A549 treated with RU486 at 1 μM for 4 hours (cell line): ENCODE measurements at places on chromosomes 13 and 19. TPM values are rescaled to one million over a fixed set of nuclear protein-coding genes. Genes with fewer than 3 reads are reported as not detected.

The LRCH1 gene
- 5.4 to 8.9 TPM (median 8.2 TPM) in 5 replicates for total RNA-seq

The ERICH6B gene
- not detected in 5 replicates for total RNA-seq

The KLK3 gene
- total RNA-seq = not detected in 5 replicates

The ZNF813 gene
- 0.13 to 0.37 TPM (median 0.22 TPM) in 5 replicates for total RNA-seq

The FBN3 gene
- total RNA-seq = not detected in 5 replicates

The LGALS4 gene
- total RNA-seq = 0.30 to 1.8 TPM (median 0.78 TPM) in 5 replicates

The SPACA4 gene
- not detected in 5 replicates for total RNA-seq

The CLN5 gene
- 6.4 to 10.3 TPM (median 8.7 TPM) in 5 replicates for total RNA-seq

The NKG7 gene
- total RNA-seq = not detected in 5 replicates

The CDC42EP5 gene
- 0.51 TPM in 1 of 5 replicates, not detected in the others for total RNA-seq

The DLL3 gene
- 6.3 to 11.9 TPM (median 11.1 TPM) in 5 replicates for total RNA-seq

The CYP4F8 gene
- total RNA-seq = not detected in 5 replicates

The FCER2 gene
- total RNA-seq = not detected in 5 replicates

The A1BG gene
- total RNA-seq = 8.1 to 17.1 TPM (median 13.2 TPM) in 5 replicates
